ENCODE measurements at places on chromosomes 16 and 17.

DNA sequence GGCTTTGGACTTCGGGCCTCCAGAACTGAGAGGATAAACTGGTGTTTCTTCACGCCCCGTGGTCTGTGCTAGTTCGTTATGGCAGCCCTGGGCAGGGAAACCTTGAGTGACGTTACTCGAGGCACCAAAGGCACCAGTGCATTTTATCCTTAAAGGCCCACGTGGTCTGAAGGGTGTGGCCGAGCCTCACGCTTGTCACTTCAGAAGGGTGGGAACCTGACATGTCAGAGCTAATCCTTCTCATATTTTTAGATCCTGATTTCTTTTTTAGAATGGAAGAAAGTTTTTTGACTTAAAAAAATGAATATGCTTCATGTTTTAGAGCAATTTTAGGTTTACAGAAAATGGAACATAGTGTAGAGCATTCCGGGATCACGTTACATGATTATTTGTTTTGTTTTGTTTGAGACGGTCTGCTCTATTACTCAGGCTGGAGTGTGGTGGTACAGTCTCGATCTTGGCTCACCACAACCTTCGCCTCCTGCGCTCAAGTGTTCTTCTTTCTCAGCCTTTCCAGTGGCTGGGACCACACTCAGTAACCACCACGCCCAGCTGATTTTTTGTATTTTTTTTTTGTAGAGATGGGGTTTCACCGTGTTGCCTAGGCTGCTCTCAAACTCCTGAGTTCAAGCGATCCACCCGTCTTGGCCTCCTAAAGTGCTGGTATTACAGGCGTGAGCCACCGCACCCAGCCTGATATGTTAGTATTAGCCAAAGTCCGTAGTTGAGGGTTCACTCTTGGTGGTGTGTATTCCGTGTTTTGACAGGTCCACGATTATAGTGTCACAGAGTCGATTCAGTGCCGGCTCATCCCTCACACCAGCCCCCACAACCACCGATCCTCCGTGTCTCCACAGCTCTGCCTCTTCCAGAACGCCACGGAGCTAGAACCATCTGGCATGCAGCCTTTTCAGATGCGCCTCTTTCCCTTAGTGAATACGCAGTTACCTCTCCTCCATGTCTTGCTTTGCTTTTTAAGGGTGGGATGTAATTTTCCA, 47.9 kb downstream of the RAB11FIP3 start:
- DNase-seq: no peak

GRCh38 chr16:88856122-88856827, 472 bp downstream of the GALNS start:
- DNase-seq: no peak

- DNase-seq: no peak
Observed at GRCh38 chr17:17088086-17088485, 45.8 kb downstream of the MPRIP start.

- DNase-seq: no peak
Observed at GRCh38 chr17:74392848-74393247, 25.5 kb downstream of the GPR142 start.

GRCh38 chr17:79707931-79708891, 22.5 kb upstream of the ENPP7 start:
- DNase-seq: peak; percentile 62

GRCh38 chr17:32971171-32971570, 20.5 kb upstream of the SPACA3 start:
- DNase-seq: no peak

DNA sequence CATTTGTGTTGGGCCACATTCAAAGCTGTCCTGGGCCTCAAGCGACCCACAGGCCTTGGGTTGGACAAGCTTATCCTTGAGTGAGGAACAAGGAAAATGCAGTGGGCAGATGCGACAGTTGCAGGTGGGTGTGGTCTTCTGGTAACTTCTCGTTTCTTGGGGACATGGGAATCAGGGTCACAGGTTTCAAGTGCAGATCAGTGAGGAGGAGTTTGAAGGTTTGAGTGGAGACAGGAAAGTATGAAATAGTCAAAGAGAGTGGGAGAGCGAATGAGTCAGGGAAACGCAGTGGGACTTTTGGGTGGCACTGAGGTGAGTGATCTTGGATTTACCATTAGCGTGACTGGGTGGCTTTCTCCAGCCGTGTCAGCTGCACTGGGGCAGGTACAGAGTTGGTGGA, 15.4 kb upstream of the CCL22 start:
- DNase-seq: no peak

DNA sequence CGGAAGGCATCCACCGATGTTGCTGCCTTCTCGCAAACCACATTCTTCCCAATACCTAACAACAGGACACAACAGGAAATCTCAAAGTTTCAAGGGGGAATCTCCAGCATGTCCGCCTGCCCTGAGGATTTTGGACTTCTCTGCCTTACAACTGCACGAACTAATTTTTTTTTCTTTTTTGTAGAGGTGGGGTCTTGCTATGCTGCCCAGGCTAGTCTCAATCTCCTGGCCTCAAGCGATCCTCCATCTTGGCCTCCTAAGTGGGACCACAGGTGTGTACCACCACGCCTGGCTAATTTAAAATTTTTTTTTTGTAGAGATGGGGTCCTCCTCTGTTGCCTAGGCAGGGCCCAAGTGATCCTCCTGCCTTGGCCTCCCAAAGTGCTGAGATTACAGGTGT, 9.4 kb downstream of the C16orf86 start:
- DNase-seq: no peak

- peak; percentile 2 for DNase-seq
Observed at GRCh38 chr16:12228602-12229499, 252.3 kb downstream of the SNX29 start.

GRCh38 chr17:34399725-34400124, 36.7 kb upstream of the CCL1 start:
- no peak for DNase-seq

DNA sequence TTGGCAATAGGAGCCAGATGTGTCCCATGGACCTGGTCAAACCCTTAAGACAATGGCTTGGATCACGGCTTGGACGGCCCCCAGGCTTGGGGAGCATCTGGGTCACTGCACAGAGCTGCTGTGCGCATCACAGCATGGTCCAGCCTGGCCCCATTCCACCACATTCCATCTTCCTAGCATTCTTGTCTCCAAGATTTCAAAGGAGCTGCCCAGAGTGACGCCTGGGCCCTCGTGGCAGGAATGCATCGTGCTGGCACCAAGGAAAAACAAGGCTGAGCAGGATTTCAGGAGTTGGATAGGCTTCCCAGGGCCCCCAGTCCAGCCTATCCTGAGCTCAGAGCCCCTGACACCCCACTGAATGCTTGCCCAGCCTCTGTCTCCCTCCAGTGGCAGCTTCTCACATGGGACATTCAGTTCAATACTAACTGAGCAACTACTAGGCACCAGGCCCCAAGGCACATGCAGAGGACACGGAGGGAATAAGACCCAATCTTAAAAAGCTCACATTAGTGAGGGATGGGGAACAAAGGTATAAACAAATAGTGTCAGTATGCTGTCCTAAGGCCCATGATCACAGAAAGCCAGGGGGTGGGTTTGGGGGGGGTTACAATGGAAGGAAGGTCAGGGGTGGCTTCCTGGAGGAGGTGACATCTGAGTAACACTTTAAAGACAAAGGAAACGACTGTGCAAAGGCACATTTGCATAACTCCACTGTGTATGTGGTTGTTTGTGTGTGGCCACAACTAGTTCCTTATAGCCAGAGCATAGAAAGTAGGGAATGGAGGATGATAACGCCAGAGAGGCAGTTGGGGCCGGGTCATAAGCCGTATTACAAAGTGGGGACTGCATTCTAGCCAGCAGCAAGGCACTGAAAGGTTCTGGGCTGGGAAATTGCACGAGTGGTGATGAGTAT, 34.1 kb downstream of the TK2 start:
- no peak for DNase-seq

- DNase-seq: no peak
Observed at GRCh38 chr17:78706271-78706915, 75.7 kb downstream of the CYTH1 start.

DNA sequence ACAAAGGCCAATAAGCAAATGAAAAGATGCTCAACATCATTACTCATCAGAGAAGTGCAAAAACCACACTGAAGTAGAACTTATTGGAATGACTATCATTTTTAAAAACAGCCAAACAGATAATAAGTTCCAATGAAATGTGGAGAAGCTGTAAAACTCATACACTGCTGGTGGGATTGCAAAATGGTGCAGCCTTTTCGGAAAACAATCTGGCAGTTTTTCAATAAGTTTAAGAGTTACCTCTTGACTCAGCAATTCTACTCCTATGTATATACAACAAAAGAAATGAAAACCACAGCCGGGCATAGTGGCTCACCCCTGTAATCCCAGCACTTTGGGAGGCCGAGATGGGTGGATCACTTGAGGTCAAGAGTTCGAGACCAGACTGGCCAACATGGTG, 49.3 kb downstream of the AKAP10 start:
- no peak for DNase-seq

- no peak for DNase-seq
Observed at GRCh38 chr17:794876-795275, 12.7 kb downstream of the MRM3 start.
